ENCODE measurements at places on chromosomes 16 and 17. TPM values are rescaled to one million over a fixed set of nuclear protein-coding genes. Genes with fewer than 3 reads are reported as not detected.

CCL14 gene
- not detected for total RNA-seq

MSLN gene
- 9.0 TPM for total RNA-seq

MGAT5B gene
- not detected for total RNA-seq

GP2 gene
- not detected for total RNA-seq

ADGRG1 gene
- 41.1 TPM for total RNA-seq

GPR139 gene
- total RNA-seq = not detected

All from tracheal epithelial cell (primary cell).